Activated naive CD4-positive, alpha-beta T cell (primary cell): ENCODE measurements at places on chromosomes 11 and 22.

DNA sequence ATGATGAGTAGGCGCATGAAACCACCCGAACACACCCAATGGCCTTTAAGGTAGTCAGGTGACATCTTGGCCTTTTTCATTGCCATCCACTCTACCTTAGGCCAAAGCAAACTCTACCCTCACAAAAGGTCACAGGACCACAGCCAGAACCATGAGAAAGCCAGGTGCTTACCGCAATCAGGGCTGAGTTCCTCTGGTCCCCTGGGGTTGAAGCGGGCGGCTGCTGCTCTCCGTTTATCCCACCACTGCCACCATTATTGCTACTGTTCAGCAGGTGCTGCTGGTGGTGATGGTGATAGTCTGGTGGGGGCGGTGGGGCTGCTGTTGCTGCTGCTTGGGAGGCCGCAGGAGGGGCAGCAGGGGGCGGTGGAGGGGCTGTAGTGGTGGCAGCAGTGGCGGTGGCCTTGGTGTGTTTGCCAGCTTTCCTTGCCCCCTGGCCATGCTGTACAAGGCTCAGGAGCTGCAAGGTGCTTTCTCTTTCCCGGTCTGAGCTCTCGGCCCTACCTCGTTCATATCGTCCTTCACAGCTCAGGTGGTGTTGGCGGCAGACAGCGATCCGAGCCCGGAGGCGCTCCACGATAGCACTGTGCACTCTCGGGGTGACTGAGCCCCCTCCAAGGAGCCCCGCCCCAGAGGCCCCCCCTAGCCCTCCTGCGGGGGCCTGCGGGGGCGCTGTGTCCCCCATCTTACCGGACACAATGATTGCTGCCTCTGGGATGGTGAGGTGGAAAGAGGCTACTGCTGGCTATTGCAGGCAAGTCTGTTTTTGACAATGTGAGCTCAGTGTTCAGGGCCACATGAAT, 1.6 kb downstream of the MAML2 start:
- DNase-seq: peak; percentile 63

DNA sequence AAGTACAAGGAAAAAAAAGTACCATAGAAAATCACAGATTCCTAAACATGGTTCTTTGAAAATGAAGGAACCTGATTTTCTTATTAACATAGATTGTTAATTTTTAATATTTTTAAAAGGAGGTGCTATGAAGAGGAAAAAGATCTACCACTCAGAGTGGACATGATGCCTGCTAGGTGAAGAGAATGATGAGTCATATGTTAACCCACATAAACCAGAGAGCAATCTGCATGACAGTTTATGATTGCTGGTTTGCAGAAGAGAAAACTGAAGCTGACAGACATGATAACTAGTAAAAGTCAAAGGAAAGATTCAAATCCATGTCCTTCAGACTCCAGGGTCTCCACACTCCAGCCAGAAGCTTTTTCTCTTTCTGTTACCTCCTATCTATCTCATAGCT, 1231.7 kb downstream of the LRRC4C start:
- no peak for DNase-seq

DNA sequence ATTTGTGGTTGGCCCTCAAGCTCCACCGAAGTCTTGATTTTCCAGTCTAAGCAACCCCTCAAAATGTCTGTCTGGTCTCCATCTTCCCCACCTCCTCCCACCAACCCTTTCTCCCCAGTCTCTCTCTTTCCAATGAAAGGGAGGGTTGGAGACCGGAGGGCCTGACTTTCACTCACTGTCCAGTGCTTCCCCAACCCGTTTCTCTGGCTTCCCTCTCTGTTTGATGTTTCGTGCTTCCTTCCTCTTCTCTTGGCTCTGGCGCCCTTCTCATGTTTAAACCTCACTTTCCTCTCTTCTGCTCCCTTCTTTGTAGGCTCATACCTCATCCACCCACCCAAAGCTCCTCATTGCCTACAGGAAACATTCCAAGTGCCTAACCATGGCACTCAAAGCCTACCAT, 11.1 kb upstream of the VPS37C start:
- no peak for DNase-seq

DNA sequence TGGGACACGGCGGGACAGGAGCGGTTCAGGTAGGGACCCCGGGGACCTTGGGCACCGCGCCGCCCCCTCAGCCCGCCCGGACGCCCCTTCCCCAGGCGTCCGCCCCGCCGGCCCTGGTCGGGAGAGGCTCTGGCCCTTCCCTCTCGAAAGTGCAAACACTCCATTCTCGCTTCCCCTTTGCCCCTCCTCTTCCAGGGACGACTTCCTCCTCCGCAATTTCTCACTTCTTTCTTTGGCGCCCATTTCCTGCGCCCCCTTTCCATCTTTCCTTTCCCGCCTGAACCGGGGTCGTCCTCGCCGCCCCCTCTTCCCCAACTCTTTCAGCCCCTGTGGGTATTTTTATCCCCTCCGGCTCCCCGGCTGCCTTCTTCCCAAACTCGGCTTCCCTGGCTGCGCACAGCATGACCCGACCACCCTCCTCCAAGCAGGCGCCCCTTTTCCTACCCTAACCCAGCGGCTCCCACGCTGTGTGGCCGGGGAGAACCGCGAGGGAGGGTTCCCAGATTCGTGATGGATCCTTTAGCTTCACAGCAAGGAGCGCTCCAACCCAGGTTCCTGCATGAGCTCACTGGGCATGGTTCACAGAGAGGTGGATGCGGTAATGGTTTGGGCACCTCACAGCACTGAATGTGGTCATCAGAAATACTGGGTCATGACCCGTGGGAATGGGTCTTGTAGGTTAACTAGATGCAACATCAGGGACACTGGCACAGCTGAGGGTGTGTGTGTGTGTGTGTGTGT, 689 bp downstream of the RAB39A start:
- no peak for DNase-seq

DNA sequence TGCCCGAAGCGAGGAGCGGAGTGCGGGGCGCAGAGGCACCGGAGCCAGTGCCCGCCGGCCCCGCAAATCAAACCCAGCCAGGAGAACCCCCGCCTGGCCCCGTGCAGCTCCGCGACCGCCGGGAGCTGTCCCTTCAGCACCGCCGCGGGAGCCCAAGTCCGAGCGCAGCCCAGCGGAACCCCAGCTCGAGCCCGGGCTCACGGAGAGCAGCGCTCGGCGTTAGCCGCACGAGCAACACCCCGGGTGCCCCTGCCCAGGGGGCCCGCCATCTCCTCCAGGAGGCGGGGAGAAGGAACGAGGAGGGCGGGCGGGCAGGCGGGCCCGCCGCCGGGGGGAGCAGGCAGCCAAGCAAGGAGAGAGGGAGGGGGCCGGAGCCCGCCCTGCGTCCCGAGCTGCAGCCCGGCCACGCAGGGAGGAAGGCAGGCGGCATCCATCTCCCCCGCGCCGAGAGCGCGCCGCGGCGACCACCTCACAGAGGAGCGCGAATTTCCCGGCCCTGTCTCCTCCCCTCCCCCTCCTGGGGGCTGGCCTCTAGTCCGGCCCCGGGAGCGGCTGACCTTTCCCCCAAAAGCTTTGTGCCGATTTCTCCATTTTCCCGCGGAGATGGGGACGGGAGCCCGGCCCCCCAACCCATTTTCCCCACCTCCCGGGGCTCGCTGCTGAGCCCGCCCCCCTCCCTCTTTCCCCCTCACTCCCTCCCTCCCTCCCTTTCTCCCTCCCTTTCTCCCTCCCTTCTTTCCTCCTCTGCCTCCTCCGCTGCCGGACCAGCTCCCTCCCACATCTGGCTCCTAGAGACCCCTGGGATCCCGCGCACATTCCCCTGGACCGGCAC, 621 bp downstream of the KCNC1 start:
- DNase-seq: no peak

GRCh38 chr11:39569789-39570188, 1889.7 kb downstream of the LRRC4C start:
- DNase-seq: no peak

GRCh38 chr11:6755303-6755952, 16.3 kb downstream of the OR2AG2 start:
- no peak for DNase-seq

DNA sequence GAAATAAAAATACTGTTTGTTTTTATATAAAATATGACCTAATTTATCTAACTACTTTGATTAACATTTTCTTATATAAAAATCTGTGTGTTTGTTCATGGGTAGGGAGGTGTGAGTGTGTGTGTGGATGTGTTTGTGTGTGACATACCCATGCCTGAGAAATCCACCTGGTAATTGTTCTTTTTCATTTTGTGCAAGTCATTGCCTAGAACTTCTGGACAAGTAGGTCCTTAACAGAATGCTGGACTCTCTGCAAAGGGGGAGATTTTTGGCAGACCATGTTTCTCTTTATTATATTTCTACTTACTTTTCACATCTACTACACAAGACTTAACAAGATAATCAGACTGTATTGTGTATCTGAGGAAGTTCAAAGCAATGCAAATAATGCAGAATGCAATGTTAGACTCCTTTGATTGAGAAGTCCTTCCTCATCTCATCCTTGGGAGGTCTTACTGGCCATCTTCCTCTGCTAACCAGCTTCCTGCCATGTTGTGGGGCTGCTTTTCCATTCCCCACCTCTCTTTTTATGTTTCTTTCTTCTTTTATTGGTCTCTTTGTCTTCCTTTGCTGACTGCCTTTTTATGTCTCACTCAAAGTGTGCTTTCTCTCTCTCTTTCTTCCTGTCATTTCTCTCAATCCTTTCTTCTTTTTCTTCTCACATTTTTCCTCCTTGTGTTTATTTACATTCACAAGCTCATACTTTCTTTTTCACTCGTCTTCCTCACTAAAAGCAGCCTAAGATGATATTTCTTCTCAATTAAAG, 1017.0 kb upstream of the CNTN5 start:
- no peak for DNase-seq

GRCh38 chr22:38505541-38506117, 482 bp downstream of the DDX17 start:
- peak; percentile 62 for DNase-seq

DNA sequence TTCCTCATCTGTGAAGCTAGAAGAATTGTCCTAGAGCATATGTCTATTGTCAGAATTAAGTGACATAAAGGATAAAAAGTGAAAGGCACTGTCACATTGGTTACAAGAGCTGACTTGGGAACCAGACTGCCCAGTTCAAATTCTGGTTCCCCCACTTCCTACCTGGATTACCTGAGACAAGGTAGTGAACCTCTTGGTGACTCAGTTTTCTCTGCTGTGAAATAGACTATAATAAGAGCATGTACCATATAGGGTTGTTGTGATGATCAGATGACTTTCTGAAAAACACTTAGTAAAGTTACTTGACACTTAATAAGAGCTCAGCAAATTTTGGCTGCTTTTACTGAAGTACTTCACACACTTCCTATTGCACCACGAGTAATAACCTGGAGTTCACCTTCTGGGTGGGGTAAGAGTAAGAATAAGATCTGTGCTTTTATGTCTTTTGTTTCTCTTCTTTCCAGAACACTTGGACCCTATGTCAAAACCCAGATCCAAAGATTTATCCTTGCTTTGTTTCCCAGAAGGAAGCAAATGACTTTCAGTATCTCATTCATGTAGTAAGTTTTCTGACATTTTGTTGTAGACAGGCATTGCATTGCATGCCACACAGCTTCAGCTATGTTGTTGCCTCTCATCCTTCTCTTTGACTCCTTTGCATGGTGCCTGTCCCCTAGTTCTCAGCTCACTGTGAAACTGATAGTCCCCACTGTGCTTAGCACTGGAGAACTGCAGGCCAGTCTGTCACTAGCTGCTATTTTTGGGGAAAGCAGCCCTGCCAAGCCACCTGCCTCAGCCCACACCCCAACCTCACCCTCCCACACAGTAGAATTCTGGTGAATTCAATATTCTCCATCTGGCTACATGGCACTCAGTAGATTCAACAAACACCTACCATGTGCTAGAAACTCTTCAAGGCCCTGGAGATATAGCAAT, 121.8 kb upstream of the POU2AF2 start:
- DNase-seq: no peak

GRCh38 chr11:68040957-68041591, 2.2 kb downstream of the TCIRG1 start:
- DNase-seq: no peak

- no peak for DNase-seq
Measured at GRCh38 chr11:24609192-24610119, 112.6 kb downstream of the LUZP2 start.

DNA sequence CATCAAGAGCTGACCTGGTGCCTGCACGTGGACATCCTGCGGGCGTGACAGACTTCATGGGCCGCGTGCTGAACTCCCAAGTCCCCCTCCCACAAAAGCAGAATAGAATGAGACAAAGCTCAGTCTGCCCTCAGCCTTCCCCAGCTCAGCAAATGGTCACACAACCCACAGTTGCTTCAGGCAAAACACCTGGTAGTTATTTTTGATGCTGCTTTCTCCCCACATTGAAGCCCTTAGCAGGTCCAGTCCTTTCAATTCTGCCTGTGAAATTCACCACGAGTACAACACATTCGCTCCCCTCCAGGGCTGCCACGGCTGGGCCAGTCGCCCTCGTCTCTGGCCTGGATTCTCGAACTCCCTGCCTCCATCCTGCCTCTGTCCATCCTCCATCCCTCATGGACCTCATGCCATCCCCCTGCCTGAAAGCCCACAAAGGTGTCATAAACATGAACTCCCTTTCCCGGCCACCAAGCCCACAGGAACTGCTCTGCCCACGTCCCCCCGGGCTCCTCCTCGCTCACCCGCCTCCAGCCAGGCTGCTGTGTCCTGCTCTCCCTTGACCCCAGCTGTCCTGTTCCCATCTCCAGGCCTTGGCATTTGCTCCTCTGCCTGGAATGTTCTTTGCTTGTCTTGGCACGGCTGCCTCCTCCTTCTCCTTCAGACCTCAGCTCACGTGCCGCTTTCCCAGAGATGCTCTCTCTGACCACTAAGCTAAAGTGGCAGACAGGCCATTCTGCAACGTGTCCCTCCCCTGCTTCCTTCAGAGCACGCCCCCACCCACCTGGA, 42.1 kb downstream of the SCUBE1 start:
- DNase-seq: no peak

- no peak for DNase-seq
Measured at GRCh38 chr11:72807021-72807693, 7.1 kb upstream of the ATG16L2 start.
